Suppressor macrophage (primary cell): ENCODE measurements at places on chromosomes 16 and 17.

- peak; percentile 62 for DNase-seq
These were observed 13.2 kb upstream of the CLUH start for GRCh38 chr17:2724784-2725164.

DNA sequence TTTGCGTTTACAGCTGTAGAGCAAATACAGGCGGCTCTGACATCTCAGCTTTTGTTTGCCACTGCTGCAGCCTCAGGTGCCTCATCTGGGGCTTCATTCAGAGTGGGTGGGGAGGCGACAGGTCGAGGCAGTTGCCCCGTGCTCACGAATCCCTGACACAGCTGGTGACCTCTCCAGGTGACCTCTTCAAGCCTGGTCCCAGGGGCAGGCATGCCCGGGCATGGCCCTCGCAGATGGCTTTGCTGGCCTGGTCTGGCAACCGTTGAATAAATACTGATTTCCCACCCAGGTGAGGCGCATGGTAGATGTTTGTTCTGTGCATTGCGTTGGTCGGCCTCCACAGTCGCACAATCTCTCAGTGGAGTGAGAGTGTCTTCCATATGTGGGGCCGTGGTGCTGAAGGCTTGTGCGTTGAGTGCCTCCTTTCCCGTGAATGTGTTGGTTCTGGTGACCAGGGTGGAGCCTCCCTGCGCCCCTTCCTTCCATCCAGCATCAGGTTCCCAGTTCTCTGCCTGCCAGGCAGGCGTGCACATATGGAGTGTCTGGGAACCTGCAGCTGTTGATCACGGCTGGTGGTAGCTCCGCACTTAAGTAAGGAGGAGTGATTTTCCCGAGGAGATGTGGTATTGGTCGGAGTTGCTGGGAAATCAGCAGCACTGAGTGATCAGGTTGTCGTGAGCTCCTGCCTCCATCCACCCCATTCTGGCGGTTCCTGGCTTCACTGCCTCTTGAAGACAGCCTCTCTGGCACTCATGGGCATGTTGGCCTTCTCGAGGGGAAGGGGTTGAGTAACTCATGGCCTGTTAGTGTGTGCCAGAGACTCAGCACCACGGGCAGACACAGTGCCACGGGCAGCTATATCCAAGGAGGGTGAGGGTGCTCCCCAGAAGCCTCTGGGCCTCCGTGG lies 149.7 kb downstream of the RPTOR start:
- no peak for DNase-seq

- no peak for DNase-seq
These were observed 573.4 kb downstream of the CDH13 start for GRCh38 chr16:83200005-83200779.

DNA sequence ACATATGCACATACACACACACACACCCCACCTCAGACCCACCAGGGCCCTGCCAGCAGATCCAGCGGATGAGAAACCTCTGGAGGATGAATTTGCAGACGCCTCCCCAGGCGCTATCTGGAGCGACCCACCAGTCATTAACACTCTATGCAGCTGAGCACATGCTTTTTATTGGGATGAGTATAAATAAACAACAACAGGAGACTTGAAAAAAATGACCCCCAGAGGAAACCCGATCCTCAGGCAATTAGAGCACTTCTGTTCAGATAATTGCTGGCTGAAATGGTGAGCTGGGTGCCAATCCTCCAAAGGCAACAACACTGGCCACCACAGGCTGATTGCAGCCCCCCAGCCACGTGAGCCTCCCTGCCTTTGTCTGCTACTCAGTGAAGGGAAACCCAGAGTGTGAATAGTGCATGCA lies 32.9 kb downstream of the DYNLRB2 start:
- no peak for DNase-seq

DNA sequence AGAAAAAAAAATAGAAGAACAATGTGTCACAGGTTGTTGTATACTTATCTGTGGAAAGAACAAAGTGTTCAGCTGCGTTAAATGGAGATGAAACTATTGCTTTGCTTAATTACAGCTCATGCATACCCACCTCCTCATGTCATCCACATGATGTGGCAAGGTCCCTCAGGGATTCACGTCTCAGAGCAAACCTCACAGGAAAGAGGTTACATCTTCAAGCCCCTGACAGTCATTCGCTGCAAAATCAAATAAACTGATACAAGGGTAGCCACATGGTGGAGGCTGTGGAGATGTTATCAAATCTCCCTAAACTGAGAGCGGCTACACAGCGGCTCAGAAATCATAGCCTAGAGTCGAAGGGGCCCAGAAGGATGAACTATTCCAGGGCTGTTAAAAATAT lies 21.1 kb downstream of the GINS3 start:
- DNase-seq, result no peak

GRCh38 chr17:2178798-2179501 lies 124.0 kb downstream of the HIC1 start:
- peak; percentile 73 for DNase-seq

DNA sequence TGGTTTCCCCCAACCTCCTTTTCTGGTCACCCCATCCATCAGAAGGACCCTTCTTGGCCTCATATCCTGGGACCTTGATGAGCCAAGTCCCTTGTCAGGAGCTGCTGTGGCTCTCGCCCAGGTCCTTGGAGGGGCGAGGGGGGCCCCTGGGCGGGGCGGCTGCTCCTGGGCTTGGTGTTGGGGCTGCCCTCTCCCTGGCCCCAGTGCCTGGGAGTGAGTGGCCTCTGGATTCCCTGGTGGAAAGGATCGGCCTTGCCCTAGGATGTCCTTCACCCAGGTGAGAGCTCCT lies 6.2 kb upstream of the NOTUM start:
- no peak for DNase-seq
